Activated CD4-positive, alpha-beta memory T cell treated with anti-CD3 and anti-CD28 coated beads, Interleukin-2, amount 10 ng/mL, durations not matched to agents 7 days and 5 days (primary cell): ENCODE measurements at places on chromosomes 7 and 10.

DNA sequence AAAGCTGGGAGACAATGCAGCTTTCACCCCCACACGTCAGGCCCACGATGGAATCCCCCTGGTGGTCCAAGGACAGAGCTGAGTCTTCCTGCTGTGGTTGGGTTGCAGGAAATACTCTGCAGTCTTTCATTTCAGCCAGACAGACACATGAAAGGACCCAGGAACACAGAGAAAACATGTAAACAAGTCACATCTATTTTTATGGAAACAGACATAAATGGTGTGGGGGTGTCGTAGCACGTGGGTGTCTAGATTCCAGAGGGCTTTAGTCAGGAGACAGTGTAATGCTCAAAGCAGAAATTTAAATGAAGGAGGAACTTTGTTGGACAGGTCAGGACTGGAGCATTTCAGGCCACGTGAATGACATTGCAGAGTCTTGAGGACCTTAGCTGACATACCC lies 444.6 kb downstream of the SUGCT start:
- no peak for DNase-seq

- no peak for DNase-seq
These were observed 4.2 kb upstream of the NANOS1 start for GRCh38 chr10:119025336-119025735.

DNA sequence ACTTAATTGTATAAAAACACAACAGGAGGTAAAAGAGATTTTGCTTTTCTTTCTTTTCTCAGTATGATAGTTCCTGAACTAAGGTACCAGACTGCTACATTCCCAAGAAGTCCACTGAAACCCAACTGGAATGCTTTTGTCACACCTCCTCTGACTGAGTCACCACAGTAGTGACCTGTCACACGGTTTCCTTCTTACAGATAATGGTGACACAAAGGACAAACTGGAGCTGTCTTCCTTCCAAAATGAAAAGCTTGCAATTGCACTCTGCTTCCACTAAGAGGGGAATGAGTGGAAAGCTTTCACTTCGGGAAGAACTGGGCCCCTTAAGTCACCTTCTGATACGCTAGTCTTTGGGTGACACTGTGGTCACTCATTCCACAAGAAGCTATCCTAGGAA lies 122.2 kb downstream of the KMT2E start:
- no peak for DNase-seq

GRCh38 chr10:22765660-22766547 lies 51.5 kb upstream of the PIP4K2A start:
- no peak for DNase-seq

GRCh38 chr10:11901454-11901832 lies 78.3 kb downstream of the PROSER2 start:
- DNase-seq, result no peak

- no peak for DNase-seq
These were observed 144.3 kb upstream of the ZMIZ1 start for GRCh38 chr10:78924319-78925003.

- no peak for DNase-seq
These were observed 64.5 kb downstream of the LRRTM3 start for GRCh38 chr10:66990143-66990830.

- DNase-seq, result no peak
These were observed 1.2 kb upstream of the PLCE1 start for GRCh38 chr10:93992400-93993030.

DNA sequence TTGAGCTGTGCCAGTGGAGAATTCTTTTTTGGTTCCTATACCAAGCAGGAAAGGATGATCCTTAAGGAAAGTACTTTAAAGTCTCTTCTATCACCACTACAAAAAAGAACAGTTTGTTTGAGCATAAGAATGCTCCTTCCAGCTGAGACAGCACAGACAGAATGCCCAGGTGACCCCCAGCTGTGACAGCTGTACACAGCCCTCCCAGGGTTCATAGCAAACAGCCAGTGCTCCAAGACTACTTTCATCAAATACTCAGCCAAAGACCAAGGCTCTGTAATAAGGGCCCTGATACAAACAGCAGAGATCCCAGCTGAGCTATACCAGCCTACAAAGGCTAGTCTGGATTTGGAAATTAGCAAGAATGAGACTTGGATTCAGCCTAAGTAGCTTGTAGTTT lies 65.7 kb downstream of the NXPH1 start:
- no peak for DNase-seq

GRCh38 chr10:87684001-87684638 lies 24.4 kb downstream of the PAPSS2 start:
- no peak for DNase-seq

- no peak for DNase-seq
These were observed 12.7 kb upstream of the GSAP start for GRCh38 chr7:77428777-77429231.

- DNase-seq, result no peak
These were observed 129.1 kb upstream of the ITGB1 start for GRCh38 chr10:33087152-33087551.

- no peak for DNase-seq
These were observed 54.6 kb downstream of the DKK1 start for GRCh38 chr10:52368725-52369124.

DNA sequence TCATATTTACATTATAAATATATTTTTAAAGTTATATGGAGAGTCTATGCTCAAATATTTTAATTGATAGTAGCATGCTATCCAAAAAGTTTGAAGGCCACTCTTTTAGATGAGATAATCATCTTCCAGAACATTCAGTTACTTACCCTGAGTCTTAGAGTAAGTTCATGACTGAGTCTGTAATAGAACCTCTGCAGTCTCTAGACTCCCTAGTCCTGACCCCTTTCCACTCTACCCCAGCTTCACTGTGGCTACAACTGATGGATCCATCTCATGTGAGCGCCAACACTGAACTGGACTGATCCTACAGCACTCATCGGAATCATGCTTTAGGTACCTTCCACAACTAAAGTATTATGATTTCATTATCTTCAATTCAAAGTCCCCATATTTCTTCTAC lies 10.1 kb downstream of the HACD1 start:
- no peak for DNase-seq

- DNase-seq, result no peak
These were observed 301.5 kb upstream of the SHH start for GRCh38 chr7:156113731-156114130.

DNA sequence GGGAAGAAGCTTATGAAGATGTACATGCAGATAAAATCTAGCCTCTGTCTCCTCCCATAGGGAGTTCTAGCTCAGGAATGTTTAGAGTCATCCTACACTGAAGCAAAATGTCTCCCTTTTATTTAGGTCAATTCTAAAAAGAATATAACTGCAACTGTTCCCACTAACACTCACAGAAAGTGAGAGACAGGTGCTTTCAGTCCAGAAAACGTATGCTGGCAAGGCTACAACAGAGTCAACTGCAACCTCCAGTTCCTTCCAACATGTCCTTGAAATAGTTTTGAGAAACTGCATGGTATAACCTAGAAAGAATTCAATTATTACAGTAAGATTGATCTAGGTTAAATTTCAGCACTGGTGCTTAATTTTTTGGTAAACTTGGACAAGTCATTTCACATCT lies 46.8 kb upstream of the KCND2 start:
- no peak for DNase-seq

DNA sequence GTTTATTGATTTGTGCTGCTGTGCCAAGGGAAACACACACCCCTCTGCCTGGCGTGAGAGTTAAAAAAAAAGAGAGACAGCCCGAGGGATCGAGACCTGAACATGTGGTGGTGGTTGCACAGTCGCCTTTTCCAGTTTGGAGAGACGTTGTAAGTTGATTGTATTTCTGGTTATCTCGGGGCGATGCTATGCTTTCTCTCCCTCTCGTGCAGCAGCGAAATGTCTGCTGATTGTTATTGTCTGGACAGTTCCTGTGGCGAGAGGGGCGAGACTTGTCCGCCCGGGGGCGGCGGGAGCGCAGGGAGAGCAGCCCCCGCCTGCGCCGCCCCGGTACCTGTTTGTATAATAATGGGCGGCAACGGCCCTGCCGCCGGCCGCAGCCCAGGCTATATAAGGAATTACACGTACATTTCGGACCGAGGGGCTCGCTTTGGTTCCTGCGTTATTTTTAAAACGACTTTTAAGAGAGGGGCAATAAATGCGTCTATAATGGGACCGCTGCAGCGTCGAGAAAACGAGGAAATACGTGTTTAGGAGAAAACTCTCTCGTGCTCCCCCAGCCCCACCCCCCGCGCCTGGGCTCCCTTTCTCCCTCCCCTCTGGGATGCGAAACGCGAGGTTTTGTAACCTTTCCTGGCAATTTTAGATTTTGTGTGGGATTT lies 1.7 kb downstream of the ZEB1 start:
- DNase-seq, result peak; percentile 34

GRCh38 chr10:48684463-48684791 lies 246 bp upstream of the WDFY4 start:
- no peak for DNase-seq

DNA sequence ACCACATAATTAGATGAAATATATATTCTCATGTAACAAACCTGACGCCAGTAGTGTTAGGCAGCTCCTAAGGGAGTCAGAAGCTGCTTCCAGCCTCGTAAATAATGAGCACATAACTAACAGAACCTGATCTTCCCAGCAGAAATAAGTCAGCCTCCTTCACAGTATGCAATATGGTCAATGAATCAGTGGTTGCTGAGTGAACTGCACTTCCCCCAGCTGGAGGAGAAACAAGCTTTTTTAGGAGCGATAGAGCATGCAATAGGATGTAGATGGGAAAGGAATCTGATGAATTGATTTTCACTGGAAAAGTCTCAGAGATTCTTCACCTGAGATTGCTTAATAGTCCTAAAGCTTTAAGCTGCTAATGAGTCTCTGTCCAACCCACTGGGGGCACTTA lies 337.2 kb upstream of the LRGUK start:
- DNase-seq, result no peak

DNA sequence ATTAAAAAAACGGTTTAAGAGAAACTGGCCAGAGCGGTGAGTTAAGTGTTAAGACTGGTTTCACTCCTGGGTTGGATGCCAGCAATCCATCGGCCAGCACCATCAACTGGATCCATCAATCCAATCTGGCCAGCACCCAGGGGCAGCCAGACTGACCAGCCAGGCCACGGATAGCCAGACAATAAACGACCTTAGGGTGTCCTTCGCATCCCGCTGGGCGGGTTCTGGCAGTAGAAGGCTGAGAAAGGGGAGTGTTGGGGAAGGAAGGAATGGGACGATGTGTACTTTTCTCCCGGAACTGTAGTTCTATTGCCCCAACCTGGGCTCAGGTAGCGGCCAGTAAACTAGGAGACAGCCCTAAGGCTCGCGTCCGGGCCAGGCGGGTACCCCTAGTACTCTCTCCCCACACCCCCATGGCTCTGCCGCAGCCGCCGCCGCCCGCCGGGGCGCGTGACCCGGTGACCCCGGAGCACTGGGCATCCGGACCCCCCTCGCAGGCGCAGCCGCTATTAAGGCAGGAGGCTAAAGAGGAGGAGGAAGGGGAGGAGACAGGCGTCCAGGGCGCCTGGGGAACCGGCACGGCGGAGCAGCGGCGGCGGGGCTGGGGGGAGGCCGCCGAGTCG lies at the start of gene CASD1:
Gene CASD1, plus strand, starts transcription at position 546 of the 623 bp plus-strand sequence. CDS start 276 bp downstream, outside the sequence.
- DNase-seq, result peak; percentile 67

DNA sequence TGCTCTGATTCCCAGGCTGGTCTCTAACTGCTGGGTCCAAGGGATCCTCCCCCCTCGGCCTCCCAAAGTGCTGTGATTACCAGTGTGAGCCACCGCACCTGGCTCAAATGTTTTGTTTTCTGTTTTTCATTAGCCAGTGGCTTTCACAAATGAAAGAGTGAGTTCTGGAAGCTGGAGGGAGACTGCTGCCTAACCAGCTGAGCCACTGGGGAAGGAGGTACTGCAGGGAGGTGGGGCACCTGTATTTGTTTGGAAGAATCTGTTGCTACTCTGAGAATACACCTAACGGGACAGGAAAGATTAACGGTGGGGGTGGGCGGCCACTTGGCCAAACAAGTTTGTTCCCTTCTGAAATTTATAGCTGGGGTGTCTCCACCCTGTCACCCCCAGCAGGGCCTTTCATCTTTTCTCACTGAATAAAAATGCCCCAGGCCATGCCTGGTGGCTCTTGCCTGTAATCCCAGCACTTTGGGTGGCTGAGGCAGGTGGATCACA lies 4.7 kb downstream of the STOX1 start:
- no peak for DNase-seq

- DNase-seq, result no peak
These were observed 291.5 kb upstream of the NFE2L3 start for GRCh38 chr7:25860275-25861163.

GRCh38 chr7:21191321-21192073 lies 236.4 kb upstream of the SP4 start:
- no peak for DNase-seq

DNA sequence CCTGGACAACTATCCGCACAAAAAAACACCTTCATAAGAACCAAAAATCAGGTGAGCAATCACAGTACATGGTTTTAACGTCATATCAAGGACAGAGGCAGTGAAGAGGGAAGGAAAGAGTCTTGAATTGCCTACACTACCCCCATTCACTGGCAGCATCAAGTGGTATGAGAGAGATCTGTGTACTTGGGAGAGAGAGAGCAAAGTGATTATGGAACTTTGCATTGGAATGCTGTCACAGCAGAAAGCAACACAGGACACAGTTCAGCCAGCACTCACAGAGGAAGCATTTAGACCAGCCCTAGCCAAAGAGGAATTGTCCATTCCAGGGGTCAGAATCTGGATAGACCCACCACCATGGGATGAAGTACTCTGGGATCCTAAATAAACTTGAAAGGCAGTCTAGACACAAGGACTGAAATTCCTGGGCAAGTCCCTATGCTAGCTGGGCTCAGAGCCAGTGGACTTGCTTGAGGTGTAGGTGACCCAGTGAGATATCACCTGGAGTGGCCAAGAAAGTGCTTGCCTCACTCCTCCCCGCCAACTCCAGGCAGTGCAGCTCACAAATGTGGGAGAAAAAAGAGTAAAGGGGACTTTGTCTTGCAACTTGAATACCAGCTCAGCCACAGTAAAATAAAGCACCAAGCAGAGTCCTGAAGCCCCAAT lies 30.5 kb upstream of the SFTPD start:
- DNase-seq, result no peak

- DNase-seq, result no peak
These were observed 55.4 kb downstream of the CRPPA start for GRCh38 chr7:16365952-16366351.

DNA sequence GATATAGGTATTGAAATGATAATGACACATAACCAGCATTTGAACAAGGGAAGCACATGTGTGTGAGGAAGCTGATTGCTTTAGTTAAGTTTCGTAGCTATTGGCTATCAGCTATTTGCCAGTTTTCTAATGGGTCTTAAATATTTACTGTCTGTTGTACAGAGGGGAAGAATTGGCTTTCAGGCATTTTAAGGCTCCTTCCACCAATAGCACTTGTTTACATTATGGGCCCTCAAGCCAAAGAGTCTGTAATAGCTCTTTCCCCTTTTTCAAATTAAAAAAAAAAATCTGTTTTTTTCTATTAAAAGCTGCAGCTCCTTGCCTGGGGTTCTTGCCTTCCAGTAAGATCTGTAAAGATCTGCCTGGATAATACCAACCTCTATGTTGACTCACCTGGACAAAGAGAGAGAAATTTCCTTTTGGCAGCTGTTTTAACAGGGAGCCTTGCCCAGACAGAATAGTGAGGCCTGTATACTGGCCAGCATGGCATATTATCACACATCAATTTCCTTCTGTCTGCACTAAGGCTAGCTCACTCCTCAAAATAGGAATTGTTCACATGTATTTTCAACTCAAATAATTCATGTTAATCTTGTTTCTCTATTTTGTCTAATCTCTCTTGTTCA lies 104.7 kb upstream of the LRGUK start:
- DNase-seq, result no peak
